ENCODE measurements at places on chromosomes 12 and 14.

DNA sequence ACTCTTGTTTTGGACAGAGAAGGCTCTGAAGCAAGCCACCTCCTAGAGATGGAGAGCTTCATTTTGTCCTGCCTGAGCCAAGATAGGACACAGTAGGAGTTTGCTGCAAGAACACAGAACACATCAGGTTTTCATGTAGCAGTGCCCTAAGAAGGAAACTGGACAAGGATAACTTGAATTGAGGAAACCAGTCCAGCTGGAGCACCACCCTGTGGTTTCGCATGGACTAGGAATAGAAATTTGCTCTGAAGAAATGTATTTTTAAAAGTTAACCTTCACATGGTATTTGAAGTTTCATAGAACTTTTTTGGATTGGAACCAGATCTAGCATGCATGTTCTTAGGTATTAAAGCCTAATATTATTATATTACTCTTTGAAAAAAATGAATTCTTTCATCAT is 68.8 kb downstream of the RERG start:
- DNase-seq = peak; percentile 5

DNA sequence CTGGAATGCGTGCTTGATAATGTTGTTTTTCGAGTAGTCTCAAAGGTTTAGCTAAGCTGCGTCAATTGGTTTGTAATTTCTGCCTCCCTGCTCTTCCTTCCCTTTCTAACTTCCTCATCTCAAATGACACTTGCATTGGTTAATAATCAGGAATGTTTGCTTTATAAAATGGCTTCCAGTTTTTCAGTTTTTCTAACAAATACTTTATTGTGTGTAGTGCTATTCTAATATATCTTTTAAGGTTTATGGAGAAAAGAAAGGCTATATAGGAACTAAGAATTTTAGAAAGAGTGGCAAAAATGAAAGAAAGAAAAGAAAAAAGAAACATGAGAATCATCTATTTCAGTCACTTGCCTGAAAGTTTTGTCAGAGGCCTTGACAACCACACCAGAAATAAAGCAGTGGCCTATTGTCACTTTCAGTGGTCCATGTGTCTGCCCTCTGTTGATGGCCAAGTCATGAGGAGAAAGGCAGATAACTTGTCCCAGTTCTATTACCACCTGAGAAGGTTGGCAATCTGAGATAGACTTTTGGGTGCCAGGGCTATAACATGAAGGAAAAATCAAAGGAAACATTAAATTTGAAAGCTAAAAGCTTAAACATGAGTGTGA is 221.9 kb upstream of the KITLG start:
- DNase-seq = peak; percentile 27

DNA sequence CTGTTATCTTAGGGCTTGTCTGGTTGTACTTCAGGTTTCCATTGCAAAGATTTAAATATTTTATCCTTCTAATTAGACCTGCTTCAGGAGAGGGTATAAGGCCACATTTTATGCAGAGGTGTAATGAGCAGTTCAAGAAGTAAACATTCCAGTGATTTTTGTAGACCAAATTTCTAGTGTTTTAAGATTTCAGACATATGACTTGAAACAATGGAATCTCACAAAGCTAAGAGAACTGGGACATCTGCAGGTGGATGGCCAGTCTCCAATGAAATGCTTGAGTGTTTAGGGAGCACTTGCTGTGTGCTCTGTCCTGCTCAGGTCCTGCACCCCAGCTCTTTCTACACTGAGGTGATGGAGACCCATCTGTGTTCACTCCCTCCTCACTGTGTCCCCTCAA is 7.9 kb downstream of the C14orf132 start:
- no peak for DNase-seq

- no peak for DNase-seq
These were observed 31.8 kb upstream of the WSCD2 start for GRCh38 chr12:108097160-108097911.

- DNase-seq = no peak
These were observed 54.8 kb upstream of the PTHLH start for GRCh38 chr12:28027328-28027727.

DNA sequence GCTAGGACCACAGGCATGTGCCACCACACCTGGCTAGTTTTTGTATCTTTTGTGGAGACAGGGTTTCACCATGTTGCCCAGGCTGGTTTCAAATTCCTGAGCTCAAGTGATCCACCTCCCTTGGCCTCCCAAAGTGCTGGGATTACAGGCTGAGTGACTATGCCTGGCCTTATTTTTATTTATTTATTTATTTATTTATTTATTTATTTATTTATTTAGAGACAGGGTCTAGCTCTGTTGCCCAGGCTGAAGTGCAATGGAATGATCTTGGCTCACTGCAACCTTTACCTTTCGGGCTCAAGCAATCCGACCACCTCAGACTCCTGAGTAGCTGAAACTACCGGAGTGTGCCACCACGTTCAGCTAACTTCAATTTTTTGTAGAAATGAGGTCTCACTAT is 117.0 kb upstream of the MAX start:
- DNase-seq = no peak

DNA sequence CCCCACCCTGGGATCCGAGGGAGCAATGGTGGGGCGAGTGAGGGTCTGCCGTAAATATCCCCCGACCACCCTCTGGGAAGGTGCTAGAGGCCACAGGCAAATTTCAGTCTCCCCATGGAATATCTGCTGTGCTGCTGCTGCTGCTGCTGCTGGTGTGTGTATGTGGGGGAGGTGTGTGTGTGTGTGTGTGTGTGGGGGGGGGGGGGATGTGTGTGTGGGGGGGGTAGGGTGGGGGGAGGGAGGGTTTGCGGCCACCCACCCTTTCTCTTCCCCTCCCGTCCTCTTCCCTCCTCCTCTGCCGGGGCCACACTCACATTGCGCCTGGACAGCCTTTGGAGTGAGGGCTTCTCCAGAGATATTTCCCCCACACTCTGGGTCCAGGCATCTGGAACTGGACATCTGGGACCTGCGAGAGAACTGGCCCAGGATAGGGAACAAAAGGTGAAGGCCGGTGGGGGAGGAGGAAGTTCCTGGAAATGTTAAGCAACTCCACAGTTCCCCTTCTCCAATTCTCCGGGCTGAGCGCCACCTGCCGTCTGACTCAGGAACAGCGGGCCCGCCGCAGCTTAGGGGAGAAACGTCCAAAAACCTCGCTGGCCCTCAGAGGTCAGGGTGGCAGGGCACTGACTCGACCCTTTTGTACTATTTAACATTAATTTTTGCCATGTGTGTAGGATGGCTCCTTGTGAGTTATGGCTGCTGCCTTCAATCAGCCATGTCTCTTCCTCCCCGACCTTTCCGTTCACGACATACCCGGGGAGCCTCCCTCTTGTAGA is at the start of gene C1RL:
TSS of gene C1RL (minus strand) at position 419 of the 776 bp plus-strand sequence. CDS start at position 385, 34 bp downstream.
- DNase-seq = peak; percentile 92

DNA sequence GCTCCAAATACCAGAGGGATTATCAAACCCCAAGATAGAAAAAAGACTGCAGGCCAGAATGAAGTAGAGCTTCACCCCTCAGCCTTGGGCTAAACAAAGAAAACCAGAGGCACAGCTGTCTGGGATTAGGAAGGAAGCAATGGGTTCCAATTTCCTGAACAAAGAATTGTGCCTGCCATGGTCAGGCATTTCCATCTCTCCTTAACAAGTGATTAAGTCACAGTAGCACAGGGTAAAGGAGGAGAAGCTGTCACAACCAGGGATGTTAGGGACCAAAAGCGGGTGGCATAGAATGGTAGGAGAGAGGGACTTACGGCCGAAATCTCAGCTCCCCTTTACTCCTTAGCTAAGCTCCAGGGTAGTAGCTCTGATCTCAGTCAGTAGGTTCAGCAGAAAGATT is 33.9 kb downstream of the SPTLC2 start:
- DNase-seq = no peak

DNA sequence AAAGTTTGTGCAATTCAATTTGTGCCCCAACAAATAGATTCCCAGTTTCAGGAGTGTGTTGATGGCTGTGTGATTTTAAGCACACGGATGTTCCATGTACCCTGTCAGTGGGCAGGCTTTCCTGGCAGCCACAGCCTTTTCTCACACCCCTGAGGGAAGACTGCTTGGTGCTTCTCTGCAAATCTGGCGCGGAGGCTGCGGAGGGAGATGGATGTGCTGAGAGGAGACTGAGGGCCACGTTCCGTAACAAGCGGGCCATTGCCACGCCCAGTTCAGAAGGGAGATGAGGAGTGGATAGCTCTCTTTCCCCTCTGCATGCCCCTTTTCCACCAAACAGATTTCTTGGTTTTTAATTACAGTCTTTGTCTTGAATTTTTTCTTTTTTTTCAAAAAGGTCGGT is 89.1 kb downstream of the BEGAIN start:
- no peak for DNase-seq

GRCh38 chr12:132282950-132283771 is 46.2 kb downstream of the GALNT9 start:
- no peak for DNase-seq

DNA sequence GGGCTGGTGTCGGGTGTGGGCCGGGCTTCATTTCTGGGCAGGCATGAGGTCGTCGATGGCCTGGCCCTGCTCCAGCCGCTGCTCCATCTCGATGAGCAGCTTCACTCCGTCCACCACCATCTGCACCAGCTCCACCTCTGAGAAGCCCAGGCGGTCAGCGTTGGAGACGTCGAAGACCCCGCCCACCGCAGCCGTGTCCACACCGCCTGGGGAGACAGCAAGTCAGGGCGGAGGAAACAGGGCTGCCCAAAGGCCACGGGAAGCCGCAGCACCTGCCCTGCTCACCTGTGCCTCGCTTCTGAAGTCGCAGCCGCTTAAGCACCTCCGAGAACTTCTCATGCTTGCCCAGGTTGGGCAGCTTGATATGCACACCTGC is 2.8 kb downstream of the CKB start:
- no peak for DNase-seq

DNA sequence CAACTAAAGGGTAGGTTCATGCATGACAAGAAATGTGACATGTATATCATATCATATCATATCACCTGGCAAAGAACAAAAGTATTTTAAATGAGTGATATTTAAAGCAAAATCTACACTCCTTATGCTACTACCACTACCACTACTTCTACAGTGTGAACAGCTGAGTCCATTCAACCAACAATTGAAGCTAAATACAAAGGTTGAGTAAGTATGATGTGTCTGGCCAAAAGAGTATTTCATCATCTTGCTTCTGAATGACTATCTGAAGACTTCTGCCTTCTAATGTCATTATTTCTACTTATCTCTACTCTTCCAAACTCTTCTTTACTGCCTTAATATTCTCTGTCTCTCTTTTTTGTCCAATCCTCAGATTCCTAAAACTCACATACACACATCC is 292.6 kb upstream of the CAND1 start:
- no peak for DNase-seq

GRCh38 chr12:113437729-113438100 is 15.5 kb downstream of the SDSL start:
- no peak for DNase-seq

DNA sequence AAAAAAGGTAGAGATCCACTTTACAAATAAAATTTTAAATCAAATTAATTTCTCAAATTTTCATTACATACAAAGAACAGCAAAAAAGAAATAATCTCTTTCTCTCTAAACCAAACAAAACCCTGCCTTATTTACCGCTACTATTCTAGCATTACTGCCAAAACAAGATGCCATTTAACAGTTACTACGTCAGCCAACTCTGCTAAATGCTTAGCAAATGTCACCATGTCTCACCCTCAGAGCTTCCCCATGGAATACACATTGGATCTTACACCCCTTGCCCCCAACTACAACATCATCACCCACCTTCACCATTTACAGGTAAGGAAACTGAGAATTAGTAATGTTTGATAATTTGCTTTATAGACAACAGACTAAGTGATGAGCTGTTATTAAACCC is 23.0 kb upstream of the NR2C1 start:
- no peak for DNase-seq

- no peak for DNase-seq
These were observed 83.9 kb downstream of the KNTC1 start for GRCh38 chr12:122610911-122611310.

DNA sequence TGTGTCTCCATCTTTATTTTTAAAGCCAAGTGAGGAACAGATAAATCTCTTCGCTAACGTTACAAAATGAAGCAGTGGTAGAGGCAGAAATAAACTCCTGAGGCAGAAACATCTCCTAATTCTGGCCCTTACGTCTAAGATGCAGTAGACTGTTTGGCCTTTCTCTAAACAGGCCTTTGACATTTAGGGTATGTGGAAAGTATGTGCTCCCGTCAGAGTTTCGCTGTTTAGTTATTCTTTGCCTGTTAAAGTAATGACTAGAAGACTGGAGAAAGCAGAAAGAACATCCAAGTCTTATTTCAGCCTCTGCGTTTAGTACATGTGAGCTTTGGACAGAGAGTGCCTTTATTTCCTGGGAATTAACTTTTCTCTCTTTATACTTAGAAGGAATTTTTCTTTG is 216.6 kb downstream of the RAD51B start:
- DNase-seq = no peak

- no peak for DNase-seq
These were observed 8.9 kb upstream of the AMN start for GRCh38 chr14:102913341-102914211.

DNA sequence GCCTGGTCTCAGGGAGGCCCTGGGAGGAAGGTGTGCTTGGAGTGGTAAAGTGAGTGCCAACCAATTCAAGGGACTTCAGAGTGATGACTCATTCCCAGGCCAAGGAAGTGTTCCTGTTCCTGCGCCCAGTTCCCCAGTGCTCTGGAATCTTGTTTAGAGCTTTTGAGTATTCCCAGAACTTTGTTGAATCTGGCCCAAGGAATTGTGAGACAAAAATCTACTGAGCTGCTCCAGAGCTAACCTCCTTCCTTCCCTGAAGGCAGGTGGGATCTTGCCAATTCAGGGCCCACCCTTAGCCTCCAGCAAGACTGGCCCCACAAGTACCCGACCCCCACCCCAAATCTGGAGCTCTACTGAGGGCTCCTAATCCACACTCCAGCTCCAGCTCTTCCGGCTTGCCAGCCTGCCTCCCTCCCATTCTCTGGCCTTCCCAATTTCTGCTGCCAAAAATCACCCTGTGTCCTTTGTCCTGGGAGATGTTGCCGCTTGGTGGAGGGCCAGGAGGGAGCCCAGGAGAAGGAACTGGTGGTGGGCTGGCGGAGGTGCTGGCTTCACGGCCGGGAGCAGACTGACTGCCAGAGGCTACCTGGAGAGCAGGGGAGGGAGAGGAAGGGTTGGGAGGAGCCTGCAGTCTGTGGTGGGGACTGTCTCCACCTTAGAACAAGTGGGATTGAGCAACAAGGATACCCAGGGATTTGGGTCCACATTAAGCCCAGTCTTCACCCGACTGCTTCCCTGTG is 2.0 kb upstream of the ATN1 start:
- no peak for DNase-seq

GRCh38 chr14:76930549-76930948 is 98.0 kb downstream of the IRF2BPL start:
- no peak for DNase-seq

DNA sequence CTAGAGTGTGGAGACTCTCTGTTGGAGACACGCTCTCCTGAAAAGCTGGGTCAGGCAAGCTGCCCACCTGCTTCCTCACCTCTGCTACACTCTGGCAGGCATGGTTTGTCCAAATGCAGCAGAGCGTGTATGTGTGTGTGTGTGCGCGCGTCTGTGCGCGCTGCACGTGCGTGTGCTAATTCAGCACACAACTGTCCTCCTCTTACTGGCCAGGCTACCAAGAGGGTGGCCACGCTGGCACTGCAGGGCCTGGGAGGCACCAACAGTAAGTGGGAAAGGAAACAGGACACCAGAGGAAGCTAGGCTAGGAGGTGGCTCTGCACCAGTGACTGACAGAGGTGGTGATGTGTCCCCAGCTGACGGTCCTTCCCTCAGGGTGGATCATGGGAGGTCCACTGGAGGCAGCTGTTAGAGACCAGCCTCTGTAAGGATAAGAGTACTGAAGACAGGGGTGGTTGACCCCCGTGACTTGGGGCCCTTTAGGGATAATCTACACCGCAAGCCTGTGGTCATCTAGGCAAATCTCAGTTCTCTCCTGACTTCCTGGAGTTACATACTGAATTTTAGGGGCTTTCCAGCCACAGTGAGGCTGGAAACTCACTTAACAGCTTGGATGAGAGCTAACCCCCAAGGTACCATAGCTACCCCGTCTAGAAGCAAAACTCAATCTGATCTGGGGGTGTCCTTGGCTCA is 15.6 kb upstream of the TFCP2 start:
- DNase-seq = no peak
